Fibroblast of lung (primary cell): ENCODE measurements at places on chromosomes 2 and 18. TPM values are rescaled to one million over a fixed set of nuclear protein-coding genes. Genes with fewer than 3 reads are reported as not detected.
A peak's percentile ranks its signal among the peaks of the same experiment; 100 is the strongest.

Gene GPR35
- 0.09 TPM in 1 of 2 replicates, not detected in the other for polyA plus RNA-seq

GRCh38 chr2:3219536-3219935, 158.1 kb downstream of the EIPR1 start:
- H3K4me1 ChIP-seq, result no peaks in the 10 kb centered on the region
- no peaks in the 10 kb centered on the region for H3K36me3 ChIP-seq
- no peaks in the 10 kb centered on the region for H3K27me3 ChIP-seq
- H3K27ac ChIP-seq, result no peak overlapping the region
- no peak overlapping the region for H3K4me3 ChIP-seq

GRCh38 chr2:163808406-163808805, 72.6 kb upstream of the FIGN start:
- no peaks in the 10 kb centered on the region for H3K27me3 ChIP-seq
- no peak overlapping the region for H3K4me3 ChIP-seq
- no peak overlapping the region for H3K27ac ChIP-seq
- no peak for DNase-seq
- no peaks in the 10 kb centered on the region for H3K4me1 ChIP-seq

DNA sequence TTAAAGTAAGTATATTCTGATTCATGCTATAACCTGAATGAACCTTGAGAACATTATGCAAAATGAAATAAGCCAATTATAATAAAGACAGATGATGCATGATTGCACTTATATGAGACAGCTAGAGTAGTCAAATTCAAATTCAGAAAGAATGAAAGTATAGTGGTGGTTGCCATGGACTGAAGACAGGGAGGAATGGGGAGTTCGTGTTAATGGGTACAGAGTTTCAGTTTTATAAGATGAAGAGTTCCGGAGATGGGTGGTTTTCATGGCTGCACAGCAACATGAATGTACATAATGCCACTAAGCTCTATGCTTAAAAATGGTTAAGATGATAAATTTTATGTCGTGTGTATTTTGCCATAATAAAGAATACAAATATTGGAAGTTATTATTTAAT, 751.2 kb downstream of the TSN start:
- no peak overlapping the region for H3K27ac ChIP-seq
- no peaks in the 10 kb centered on the region for H3K36me3 ChIP-seq
- DNase-seq, result no peak
- H3K4me1 ChIP-seq, result no peaks in the 10 kb centered on the region

DNA sequence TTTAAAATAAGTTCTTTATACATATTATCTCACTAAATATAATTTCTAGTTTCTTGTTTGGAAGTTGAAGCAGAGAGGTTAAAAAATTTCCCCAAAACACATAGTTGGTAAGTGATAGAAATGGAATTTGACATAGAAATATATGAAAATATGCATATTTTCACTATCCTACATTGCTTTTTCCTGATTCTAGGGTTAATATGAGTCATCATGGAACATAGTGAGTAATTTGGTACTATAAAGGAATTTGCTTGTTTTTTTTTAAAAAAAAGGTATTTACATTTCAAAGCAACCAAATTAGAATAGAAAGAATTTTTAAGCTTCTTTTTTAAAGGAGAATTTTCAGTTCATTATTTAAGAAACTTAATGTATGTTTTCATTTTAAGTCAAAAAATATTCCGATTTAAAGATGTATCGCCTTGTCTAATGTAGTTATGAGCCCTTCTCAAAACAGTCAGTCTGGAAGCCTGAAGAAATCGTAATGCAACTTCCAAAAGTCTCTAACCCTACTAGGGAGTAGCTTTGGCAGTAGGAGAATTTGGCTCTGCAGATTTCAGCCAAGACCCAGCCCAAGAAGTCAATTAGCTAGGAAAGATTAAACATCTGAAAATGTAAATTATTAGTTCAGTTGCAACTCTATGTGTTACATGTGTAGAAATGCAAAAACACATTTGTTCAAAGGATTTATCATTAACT, 147.3 kb downstream of the RDH14 start:
- H3K27me3 ChIP-seq, result no peaks in the 10 kb centered on the region

GRCh38 chr2:119517433-119517832, 6.8 kb downstream of the SCTR start:
- DNase-seq, result peak; percentile 29
- H3K27me3 ChIP-seq, result no peaks in the 10 kb centered on the region
- H3K36me3 ChIP-seq, result no peaks in the 10 kb centered on the region
- no peak overlapping the region for H3K27ac ChIP-seq
